ENCODE measurements at places on chromosomes 12 and 14.

DNA sequence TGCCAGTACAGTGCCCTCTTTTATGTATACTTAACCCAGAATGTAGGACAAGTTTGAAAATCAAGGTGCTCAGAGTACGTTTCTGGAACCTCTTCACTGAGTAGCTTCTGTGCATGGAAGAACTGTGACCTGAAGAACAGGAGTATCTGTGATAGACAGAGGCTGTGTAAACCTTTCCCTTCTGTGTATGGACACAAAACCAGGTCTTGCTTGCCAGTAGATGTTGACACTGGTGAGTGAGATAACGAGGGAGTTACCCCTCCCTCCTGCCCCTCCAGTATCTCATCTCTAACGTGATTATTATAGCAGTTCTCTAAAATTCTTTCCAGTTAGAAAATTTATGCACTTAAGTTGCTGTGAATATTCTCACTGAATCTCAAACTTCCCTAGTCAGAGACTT lies 170.8 kb downstream of the RPL10L start:
- no peak for DNase-seq

DNA sequence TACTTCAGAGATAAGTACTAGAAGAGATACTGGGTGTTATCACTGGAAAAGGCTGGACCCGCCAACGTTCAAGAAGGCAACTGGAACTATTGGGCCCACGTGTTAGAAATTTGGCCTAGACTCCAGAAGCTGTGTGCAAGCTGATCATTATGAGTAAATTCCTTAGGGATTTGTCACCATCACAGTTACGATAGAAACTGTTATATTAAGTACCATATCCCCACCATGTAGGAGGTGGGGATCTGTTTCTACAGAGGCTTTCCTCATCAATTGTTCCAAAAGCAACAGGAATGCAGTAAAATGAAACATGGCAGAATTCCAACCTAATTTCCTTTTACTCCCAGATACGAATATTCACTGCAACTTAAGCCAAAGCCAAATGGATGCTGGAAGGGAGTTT lies 170.7 kb downstream of the NOVA1 start:
- DNase-seq, result no peak

GRCh38 chr14:100617410-100618317 lies 30.4 kb upstream of the BEGAIN start:
- no peak for DNase-seq

- DNase-seq, result no peak
Measured at GRCh38 chr12:66047411-66048021, 83.0 kb downstream of the LLPH start.

DNA sequence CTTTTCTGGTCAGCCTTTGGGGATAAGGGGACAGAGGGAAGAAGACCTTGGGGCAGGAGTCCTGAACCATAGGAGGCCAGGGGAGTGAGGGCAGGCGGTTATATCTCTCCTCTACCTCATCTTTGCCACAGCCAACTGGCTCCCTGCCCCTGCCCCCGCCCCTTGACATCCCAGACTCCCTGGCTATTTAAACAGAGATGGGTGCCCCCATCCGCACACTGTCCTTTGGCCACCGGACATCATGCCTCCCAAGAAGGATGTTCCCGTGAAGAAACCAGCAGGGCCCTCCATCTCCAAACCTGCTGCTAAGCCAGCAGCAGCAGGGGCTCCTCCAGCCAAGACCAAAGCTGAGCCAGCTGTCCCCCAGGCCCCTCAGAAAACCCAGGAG lies 1.3 kb downstream of the MYL6B start:
- DNase-seq, result no peak

GRCh38 chr14:105486974-105487448 lies 325 bp downstream of the CRIP1 start:
- DNase-seq, result peak; percentile 25

DNA sequence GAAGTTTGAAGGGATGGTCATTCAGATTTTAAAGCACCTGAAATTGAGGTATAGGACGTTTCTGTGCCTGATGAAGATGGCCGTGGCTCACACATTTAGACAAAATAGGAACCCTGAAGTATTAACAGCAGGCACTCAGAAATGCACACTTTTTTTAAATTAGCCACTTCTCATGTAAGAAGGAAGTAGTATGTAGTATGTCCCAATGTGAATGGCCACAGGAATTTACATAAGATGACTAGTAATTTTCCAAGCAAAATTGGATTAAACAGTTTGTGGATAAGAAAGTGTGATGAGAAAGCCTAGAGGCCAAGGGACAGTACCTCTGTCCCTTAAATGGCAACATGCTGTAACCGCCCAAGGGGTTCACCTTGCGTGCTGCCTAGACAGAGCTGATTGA lies 1.8 kb upstream of the MIS18BP1 start:
- DNase-seq, result no peak

GRCh38 chr12:109482894-109483293 lies 5.5 kb downstream of the UBE3B start:
- no peak for DNase-seq

GRCh38 chr12:2633176-2633824 lies 161.5 kb upstream of the FKBP4 start:
- no peak for DNase-seq

DNA sequence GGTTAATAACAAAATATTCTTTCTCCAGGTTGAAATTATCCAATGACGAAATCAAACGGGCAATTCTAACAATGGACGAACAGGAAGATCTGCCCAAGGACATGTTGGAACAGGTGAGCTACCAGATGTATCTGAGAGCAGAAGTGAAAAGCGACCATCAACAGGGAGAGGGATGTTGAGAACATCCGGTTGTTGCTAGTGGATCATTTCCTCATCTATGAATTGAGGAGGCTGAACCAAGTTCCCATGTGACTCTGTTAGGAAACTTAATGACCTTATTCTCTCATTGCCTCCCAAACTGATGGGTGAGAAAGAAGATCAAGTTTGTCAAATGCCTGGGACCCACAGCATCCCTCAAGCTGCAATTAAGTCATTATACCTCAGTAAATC lies 117.7 kb downstream of the GPR135 start:
- no peak for DNase-seq

DNA sequence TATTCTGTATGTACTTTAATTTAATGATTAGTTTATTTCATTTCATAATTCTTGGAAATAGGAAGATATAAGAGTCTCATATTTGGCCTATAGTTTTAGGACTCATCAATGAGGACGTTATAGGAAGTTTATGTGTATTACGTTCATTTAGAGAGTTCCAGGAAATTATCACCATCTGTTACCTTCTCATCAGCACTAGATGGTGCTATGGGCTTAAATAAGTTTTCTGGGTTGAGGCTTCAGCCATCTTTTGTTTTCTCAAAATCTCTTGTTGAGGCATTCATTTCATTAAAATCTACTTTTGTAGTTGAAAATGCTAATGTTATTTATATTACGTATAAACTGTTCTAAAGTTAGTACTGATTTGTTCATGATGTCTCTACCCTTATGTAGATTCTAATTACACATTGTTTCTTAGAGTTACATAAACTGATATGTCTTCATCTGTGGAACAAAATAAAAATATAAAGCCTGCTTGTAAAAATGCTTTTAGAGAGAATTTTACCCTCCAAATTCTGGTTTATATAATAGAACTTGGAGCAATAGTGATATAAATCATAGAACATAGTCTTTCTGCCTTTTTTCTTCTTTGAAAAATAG lies 89.2 kb downstream of the CFAP54 start:
- peak; percentile 72 for DNase-seq

Measured in NCI-H1436 (cell line).